ENCODE measurements at places on chromosomes 2 and 18. TPM values are rescaled to one million over a fixed set of nuclear protein-coding genes. Genes with fewer than 3 reads are reported as not detected.

AKAIN1 gene
- not detected for total RNA-seq

DNA sequence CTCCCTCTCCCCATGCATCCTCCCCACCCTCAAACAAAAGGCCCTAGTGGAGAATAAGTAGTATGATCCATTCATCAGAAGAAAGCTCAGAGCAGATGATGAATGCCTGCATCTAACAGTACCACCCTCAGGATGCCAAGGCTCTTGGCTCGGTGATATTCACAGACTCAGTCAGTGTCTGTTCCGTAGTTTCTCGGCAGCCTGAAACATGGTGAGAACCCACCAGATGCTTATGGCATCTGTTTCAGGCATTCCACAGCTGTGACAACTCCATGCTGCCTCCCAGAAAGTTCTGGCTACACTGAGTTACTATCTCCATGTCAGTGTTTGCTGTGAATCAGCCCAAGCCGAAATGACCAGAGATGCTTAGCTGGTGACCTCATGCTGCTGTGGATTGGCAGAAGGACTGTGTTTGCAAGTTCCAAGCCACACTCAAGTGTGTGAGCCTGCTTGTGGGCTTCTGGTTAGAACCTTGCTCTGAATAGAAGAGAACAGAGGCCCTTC lies 83.9 kb downstream of the WDSUB1 start:
- ATAC-seq: peak; percentile 82

GRCh38 chr2:138087751-138088593 lies 123.7 kb downstream of the HNMT start:
- no peak for ATAC-seq

DNA sequence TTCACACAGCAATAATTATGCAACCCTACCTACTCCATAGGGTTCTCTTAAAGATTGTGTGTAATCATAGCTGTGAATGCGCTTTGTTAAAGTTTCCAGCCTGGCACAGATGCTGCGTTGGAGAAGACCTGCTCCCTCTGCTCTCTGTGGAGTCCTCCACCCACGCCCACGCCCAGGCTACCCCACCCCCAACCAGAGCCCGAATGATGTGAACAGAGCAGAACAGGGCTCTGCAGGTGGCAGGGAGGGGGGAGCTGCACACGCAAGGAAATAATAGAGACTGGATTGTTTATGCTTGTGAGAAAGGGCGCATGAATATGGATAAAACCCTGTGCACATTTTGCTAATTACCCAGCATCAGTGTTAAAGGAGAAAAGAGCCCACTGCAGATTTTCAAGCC lies 447.5 kb downstream of the BCL11A start:
- no peak for ATAC-seq

Data from gastroesophageal sphincter (tissue), 4 donors.